ENCODE measurements at places on chromosomes 5 and 9.

GRCh38 chr9:14207352-14207995 is 106.5 kb downstream of the NFIB start:
- no peak for DNase-seq

DNA sequence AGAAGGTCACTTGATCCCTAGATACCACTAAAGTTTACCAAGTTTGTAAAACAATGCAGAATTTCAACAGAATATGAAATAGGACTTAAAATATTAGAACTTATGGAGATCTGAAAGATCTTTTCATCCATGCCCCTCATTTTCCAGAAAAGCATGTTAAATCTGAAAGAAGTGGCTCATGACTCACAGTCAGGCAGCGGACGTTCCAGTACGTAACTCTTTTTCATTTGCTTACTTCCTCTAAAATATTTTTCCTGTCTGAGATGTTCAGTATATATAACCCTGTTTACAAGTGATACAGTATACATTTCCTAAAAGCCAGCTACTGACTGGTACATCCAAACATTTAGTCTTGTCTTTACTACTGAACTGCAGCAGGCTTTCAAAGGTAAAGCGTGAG is 22.3 kb downstream of the FBXW2 start:
- no peak for DNase-seq

GRCh38 chr9:36110434-36110833 is 26.1 kb upstream of the GLIPR2 start:
- DNase-seq = no peak

GRCh38 chr5:171032435-171032973 is 170.7 kb downstream of the RANBP17 start:
- DNase-seq = no peak

GRCh38 chr9:82555431-82556051 is 507.4 kb downstream of the RASEF start:
- DNase-seq = no peak

GRCh38 chr5:178529080-178529479 is 61.1 kb downstream of the COL23A1 start:
- no peak for DNase-seq

GRCh38 chr9:131178382-131178781 is 53.0 kb downstream of the NUP214 start:
- peak; percentile 17 for DNase-seq

DNA sequence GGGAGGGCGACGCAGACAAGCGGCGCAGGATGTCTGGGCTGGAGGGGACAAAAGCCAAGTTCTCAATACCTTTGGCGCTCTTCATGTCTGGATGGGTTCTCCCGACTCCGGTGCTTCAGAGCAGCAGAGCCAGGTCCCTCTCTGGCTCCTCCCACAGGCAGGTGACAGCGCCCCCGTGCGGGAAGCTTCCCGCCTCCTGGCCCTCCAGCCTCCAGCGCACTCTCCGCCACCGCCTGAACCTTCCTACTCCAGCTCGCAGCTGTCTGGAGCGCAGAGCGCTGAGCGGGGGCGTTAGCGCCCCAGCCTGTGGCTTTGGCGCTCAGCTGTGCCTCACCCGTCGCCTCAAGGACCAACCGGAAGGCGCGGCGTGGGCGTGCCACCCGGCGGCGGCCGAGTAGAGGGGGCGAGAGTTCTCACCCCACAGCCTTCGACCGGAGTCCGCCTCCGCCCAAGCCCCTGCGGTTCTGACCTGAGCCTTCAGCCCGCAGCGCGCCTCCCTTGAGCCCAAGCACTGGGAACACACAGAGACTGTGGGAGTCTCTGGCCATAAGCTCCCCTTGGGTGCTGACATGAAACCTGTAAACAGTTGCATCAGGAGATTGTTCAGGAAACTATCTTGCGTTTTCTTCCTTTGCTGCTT is at the start of gene SLCO4C1:
SLCO4C1 (minus strand) TSS at position 107 of the 640 bp plus-strand sequence; CDS start at position 85, 22 bp downstream.
- DNase-seq = peak; percentile 59

GRCh38 chr5:173653822-173654523 is 37.5 kb upstream of the BOD1 start:
- no peak for DNase-seq

DNA sequence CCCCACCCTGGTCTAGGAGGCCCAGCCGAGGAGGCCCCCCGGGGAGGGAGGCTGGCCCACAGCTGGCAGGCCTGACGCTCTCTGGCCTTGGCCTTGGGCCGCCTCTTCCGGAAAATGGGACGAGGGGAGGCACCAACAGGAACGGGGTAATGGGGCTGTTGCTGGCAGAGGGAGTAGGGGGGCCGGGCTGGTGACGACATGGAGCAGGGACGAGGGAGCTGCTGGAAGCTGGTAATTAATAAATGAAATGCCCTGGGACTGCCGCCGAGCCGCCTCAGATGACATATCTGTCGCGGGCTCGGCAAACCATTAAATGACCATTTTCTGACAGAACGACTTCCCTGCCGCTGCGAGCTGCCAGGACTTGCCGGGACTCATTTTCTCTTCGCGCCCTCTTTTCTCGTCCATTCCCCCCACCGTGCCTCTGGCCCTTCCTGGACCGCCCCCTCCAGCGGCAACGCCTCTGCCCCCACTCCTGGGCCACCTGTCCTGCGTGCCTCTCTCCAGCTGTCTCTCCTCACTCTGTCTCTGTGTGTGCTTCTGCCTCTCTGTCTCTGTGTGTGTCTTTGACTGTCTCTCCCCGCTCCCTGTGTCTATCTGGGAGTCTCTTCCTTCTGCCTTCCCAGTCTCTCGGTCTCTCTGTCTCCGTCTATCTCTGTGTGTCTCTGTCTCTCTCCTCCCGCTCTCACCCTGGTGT is 215.7 kb downstream of the PAX5 start:
- no peak for DNase-seq

- no peak for DNase-seq
These were observed 3.3 kb upstream of the NKD2 start for GRCh38 chr5:1005249-1005851.

DNA sequence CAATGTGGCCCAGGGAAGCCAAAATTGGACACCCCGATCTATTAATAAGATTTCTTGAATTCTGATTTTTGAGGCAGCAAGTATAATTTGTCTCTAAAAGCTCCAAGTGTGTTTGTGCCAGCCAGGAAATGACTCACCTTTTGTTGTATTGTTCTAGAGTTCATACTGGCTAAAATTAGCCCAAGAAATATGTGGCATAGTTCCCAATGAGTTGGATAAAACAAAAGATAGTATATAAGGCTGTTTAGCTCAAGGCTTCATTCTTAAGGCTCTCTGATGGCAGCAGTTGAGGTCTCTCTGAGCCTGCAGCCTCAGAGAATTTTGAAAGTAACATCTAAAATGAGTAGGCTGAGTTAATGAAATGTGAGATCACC is 21.6 kb downstream of the HMGXB3 start:
- peak; percentile 54 for DNase-seq

- DNase-seq = no peak
These were observed 24.9 kb downstream of the TRPM3 start for GRCh38 chr9:71096421-71097108.

- no peak for DNase-seq
These were observed 518 bp upstream of the ZNF300 start for GRCh38 chr5:150905312-150905683.

GRCh38 chr9:133485531-133486260 is 6.8 kb upstream of the SLC2A6 start:
- peak; percentile 36 for DNase-seq

DNA sequence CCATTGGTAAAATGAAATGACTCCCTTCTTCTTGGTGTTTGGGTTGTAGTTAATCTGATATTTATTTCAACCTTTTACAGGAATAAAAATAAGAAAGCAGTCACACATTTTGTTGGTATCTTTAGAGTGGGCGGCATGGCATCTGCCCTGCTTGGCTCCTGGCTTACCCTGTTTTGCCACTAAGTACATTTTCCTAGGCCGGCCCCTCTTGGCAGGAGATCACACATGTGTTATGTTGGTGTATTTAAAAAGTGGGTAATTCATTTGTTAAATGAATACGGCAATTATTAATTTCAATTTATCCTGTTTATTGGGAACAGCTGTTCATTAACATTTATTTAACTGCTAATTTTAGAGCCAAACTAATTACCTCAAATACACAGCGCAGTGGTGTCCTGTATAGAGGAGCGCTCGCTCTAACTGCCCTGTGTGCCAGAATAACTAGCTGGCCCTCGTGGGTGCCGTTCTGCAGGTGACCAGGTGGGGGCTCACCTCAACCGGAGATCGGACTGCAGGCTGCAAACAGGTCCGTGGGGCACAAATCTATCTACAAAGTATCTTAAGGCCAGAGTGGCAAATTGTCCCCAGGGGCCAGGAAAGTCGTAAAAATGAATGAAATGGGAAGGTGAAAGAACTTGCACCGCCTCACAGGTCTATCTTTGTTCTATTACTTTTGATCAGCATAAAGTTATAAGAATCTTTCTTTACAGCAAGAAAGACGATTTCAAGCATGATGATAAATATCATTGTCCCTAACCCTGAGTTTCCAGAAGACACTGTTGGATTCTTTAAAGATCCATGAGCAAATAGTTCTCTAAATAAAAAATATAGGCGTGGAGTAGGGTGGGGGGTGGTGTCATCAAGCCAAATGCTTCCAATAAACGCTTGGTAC is 26.2 kb upstream of the GPR151 start:
- DNase-seq = no peak

DNA sequence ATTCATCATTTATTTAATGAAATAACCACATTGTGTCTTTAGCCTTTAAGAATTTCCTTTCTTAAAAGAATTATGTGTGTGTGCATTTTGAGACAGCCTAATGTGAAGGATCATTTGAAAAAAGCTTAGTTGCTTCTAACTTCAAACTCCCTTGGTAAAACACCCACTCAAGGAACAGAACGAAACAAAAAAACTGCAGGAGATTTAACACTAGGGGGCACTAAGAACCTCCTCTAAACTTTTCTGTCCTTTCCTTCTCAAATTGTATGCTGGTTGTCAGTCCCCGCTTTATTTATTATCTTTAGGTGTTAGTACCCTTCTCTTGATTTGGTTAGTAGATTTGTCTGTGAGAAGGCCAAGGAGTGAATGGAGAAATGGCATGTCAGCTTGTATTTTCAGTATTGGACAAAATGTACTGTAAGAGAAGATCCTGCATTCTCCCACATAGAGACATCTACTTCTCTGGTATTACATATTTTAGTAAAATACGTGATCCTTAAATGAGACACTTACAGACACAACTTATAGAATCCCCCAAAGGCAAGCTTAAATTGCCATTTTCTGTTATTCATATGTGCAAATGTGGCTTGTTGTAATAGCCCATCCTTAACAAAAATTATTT is 229.7 kb downstream of the MRPS30 start:
- no peak for DNase-seq

DNA sequence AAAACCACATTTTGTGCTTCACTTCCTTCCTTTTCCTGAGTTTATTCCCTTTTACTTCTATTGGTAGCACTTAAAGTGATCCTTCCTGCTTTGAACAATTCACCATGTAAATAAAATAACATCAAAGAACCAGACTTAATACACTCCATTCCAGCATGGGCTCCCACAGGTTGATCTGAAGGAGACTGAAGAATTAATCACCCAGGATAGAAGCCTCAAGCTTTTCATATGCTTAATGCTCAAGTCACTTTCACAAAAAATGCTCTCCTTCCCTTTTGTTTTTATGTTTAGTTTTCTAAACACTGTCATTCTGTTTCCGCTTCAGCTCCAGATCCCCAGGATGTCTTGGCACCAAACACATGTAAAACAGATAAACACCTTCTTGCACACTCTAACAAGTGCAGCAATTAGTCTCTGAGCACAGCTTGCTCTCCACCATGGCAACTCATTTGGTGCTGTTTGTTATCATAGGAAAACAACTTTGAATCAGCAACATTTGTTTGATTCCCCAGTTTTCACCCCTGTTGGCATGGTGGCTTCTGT is 37.0 kb downstream of the DMRTA1 start:
- no peak for DNase-seq

GRCh38 chr5:95697781-95698681 is 15.2 kb upstream of the SPATA9 start:
- DNase-seq = no peak

- no peak for DNase-seq
These were observed 582.6 kb downstream of the PSAT1 start for GRCh38 chr9:78879324-78880100.

DNA sequence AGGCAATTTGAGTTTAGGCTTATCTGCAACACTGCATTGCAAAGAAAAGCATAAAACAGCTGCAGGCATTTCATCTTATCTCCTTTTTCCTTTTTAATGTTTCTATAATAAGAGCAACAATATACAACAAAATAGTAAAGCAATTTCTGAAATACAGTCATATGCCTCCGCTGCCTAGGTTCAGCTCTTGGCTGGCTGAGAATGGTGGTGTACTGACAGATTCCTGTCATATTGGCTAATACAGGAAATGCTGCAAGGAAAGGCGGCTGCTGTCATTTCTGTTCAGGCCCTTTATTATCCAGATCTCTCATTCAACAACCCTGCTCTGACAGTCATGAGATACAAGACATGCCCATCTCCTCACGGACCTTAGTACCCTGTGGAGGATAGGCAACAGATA is 677.0 kb downstream of the TAF11L14 start:
- DNase-seq = no peak

DNA sequence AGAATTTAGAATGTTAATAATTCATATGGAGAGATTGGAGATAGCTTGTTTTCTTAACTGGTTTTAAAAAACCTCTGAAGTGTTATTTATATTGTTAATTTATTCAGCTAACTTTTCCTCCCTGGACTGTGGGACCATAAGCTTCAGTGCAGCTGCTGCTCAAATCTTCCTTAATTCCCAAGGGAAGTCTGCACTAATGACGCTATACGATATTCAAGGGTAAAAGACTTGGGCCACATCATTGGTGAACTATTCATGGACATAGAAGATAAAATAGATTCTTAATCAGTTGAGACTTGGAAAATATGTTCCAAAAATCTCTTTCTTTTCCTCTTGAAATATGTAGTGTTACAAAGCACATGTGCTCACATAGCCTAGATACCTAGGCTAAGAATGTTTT is 31.1 kb upstream of the GAS1 start:
- DNase-seq = no peak

DNA sequence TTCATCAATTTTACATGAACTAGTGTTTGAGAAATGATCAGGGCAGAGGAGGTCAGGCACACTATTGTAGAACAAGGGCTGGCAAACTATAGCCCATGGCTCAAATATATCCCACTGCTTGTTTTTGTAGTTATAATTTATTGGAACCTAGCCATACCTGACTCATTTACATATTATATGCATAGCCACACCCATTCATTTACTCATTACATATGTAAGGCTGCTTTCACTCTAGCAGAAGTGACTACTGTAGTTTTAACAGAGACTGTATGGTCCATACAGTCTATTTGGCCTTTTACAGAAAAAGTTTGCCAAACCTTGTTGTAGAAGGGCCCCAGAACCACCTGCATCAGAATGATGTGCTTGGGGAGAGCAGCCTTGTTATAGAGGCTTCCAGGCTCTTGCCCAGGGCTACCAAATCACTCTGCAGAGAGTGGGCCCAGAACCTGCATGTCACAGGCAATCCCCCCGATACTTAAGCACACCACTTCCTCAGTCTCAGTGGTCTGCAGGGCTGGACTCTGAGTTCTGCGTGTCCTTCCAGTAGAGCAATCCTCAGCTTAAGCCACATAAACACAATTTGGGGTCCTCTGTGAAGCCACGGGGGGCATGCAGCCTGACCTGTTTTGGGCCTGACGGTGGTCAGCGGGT is 6.7 kb downstream of the ANKS6 start:
- no peak for DNase-seq
